ENCODE measurements at places on chromosomes 11 and 22.

DNA sequence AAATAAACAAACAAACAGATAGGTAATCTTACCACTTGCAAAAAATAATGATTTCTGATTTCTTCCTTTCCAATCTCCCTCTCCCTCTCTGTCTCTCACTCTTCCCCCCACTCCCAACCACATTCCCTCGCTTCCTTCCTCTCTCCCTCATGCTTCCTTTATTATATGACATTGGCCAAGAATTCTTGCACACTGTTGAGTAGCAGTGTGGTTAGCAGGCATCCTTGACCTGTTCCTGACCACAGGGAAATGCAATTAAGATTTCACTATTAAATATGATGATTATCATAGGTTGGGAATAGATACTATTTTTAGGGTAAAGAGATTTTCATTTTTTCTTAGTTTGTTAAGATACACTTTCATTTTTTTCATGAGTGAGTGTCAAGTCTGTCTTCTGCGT lies 14.7 kb upstream of the PLAAT4 start:
- DNase-seq, result no peak

- no peak for DNase-seq
These were observed 499.8 kb downstream of the DLG2 start for GRCh38 chr11:85127349-85127748.

DNA sequence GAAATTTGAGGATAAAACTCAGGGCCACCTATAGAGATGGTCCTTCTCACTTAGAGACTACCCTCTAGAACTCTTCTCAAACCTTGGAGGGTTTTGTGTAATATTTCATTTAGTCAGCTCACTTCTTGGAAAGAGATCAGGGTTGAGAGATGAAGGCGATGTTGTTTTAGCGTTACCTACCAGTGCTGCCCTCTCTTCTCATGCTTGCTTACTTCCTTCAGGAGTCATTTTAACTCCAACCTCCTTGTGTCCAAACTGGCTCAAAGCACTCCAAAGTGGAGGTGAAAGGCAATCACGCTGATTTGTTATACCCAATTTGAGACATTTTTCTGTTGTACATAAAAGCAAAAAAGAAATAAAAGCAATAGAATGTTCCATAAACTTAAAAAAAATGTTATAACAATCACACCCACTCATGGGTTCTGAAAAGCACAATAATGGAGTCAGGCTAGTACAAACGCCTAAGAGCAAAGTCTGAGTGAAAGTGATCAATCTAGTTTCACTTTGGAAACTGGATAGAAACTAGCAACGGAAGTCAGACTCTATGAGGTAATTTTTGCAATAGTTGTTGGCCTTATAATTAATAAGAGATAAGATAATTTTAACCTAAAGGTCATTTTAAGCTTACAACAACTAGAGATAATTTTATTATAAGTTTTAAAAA lies 117.1 kb downstream of the MRTFA start:
- DNase-seq, result no peak

- DNase-seq, result no peak
These were observed 27.8 kb downstream of the RGL4 start for GRCh38 chr22:23718371-23719165.

DNA sequence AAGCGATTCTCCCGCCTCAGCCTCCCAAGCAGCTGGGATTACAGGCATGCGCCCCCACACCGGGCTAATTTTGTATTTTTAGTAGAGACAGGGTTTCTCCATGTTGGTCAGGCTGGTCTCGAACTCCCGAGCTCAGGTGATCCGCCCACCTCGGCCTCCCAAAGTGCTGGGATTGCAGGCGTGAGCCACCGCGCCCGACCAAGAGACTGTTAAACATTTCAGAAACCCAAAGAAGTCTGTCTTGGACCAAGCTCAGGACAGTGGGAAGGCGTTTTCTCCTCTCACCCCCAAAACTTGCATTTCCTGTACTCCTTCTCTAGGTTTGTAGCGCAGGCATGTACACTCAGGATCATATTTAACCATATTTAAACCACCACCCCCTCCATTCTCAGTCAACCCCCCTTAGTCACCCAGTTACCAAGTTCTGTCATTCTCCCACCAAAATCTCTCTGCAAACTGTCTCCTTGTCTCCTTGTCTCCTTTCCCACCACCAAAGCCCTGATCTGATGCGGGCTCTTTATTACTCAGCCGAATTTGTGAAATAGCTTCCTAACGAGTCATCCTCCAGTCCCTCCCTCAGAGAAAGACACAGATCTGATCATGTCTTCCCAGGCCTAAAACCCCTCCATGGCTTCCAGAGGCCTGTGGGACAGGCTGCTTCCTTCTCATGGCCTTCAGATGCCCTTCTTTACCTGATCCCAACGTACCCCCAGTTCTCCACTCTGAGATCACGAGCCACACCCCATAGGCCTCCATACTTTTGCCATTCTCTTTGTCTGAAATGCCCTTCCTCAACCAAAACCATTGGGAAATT lies 29.0 kb upstream of the CREB3L1 start:
- no peak for DNase-seq

DNA sequence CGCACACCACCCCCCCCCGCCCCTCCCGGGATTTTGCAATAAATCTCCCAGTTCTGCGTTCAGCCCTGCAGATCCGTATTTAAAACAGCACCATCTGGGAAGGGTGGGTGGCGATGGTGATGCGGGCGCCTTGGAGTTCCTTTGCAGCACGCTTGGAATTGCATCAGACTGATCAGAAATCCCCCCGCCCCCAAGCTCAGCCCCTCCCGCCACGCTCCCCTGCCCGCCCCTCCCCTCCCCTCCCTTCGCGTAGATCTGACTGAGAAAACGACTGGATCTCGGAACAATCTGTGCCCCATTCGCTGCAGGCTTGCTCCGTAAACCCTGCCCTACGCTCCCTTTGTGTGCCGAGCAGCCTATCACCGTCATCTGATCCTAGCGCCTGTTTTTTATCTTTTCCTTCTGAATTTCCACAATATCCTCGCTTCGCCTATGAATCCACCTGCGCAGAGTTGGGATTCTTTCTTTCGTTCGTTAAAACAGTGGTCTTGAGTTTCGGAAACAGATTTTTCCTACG lies 18.1 kb upstream of the BDNF start:
- DNase-seq, result no peak

- DNase-seq, result no peak
These were observed 159.2 kb downstream of the MSANTD4 start for GRCh38 chr11:105862736-105863367.

DNA sequence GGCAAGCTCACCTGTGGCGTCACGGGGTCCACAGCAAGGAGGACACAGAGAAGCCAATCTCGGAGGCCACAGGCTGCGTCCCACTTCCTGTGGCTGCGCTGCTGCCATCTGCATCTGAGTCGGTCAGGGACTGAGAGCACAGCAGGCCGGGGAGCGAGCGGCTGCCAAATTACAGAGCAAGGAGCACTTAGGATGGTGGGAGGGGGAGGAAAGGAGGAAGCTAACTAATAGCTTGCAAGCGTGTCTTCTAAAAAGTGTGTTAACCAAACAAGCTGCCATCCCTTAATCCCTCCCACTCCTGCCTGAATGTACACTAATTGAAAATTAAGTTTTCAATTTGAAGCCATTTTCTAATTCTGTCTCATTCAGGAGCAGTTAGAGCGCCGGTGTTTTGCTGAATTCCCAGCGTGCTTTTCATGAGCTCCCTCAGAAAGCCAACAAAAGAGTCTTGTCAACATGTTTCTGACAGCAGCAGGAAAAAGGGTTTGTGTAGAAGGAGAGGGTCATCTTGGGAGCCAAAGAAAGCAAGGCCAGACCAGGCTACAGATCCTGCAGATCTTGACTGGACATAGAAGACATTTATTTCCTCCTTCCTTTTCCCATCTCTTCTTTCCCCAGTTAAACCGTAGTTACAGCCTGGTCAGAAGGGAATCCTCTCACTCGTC lies 42.4 kb upstream of the API5 start:
- no peak for DNase-seq

DNA sequence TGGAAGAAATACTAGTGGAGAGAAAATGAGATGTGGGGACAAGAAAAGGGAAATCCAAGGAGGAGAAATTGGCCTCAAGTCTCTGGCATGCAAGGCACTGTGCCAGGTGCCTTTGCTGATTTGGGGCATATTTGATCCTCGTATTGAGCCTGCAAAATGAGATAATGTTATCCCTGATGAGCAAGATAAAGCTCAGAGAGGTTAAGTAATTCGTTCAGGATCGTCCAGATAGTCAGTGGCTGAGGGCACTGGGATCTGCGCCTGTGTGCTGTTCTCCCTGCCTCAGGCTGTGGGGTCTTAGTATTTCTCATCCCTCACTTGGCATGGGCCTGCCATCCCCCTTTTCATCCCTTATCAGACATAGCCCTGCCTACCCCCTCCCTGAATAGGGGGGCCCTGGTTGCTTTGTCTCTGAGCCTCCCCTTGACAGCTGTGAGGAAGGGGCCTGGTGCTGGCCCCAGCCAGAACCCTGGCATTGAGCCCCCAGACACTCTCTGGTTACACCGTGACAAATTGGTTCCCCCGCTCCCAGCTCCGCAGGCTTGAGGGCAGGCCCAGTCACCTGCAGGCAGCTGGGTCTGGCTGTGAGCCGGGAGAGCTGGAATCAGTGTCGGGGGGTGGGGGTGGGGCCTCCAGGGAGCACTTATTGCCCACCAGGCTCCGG lies 85.7 kb downstream of the NECTIN1 start:
- no peak for DNase-seq

- no peak for DNase-seq
These were observed 479 bp downstream of the ZNF280A start for GRCh38 chr22:22519591-22519990.

GRCh38 chr22:45009606-45010531 lies at the start of gene PHF21B:
PHF21B (minus strand) TSS chr22:45010005; CDS start chr22:45009549, 456 bp downstream.
- peak; percentile 74 for DNase-seq

DNA sequence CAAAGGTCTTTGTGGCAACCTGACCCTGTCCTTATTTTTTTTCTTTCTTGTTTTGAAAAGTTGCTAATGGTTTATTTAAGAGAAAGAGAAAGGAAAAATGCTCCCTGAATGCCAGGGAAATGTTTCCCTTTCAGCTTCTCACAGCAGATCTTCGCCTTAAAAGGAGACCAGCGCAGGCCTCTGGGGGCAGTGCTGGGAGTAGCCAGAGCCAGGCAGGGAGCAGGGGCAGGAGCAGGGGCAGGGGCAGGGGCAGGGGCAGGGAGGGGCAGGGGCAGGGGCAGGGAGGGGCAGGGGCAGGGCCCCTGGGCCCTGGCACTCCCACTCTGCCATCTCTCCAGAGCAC lies 5.1 kb downstream of the MOB2 start:
- DNase-seq, result no peak

DNA sequence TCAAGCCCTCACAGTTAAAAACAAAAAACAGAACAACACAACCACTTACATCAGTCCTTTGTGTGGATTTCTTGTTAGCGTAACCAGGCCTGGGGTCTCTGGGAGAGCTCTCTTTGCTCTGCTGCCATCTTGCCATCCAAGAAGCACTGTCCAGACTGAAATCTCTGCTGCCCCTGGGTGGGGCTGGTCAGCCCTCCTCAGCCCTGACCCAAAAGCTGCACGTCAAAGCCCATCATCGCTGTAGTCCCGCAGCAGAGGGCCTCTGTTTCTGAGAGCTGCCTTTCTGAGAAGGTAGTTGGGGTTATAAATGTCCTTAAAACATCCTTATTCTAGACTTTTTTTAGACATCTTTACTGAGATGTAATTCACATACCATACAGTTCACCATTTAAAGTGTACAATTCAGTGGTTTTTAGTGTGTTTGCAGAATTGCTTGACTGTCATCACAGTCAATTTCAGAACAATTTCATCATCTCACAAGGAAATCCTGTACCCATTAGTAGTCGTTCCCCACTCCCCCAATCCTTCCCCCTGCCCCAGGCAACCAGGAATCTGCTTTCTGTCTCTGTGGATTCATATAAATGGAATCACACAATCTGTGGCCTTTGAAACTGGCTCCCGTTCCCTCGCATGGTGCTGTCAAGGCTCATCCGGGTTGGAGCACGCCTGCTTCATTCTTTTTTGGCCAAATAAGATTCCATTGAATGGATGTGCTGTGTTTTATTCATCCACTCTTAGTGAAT lies 94.9 kb downstream of the TBC1D22A start:
- no peak for DNase-seq

- DNase-seq, result peak; percentile 96
These were observed 5.2 kb downstream of the SBF1 start for GRCh38 chr22:50469377-50470305.

Measured in activated CD8-positive, alpha-beta memory T cell treated with anti-CD3 and anti-CD28 coated beads for 24 hours (primary cell).